ENCODE measurements at places on chromosomes 2 and 18.

- ATAC-seq = no peak
Observed at GRCh38 chr18:76490670-76491472, 4.2 kb downstream of the ZNF516 start.

DNA sequence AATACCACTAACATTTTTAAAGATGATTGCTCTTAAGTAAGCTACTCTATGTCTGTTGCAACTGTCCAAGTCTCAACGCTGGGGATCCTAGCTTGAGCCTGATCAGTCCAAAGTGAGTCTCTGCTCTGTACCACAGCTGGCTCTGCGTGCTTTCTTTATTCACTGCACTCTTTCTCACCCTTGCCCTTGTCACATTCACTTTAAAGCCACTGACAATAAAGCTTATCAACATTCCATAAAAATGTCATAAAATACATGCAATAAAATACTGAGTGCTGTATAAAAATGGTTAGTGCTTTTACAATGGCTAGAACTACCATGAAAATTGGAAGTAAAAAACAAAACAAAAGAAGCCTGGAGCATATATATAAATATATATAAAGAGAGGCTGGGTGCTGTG is 45.5 kb upstream of the LRRTM4 start:
- ATAC-seq = no peak

- peak; percentile 71 for ATAC-seq
Observed at GRCh38 chr2:63827749-63828148, 13.9 kb upstream of the UGP2 start.

DNA sequence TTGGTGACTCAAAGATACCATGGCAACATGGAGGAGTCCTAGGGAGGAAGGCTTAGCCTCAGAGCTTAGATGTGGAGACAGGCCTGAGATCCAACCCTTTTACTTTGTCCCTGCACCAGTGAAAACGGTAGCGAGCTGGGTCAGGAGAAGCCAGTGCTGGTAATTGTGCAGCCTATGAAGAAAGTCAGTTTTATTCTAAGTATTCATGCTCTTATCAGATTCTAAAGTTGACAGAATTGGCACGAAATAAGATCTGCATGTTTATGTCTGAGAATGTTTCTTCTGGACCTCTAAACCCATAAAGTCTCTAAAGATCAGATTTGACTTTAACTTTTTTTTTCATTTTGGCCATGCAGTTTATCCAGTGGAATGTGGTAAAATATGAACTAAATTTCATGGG is 93.8 kb downstream of the SCG2 start:
- no peak for ATAC-seq

GRCh38 chr2:2271469-2271941 is 59.6 kb downstream of the MYT1L start:
- ATAC-seq = peak; percentile 57

DNA sequence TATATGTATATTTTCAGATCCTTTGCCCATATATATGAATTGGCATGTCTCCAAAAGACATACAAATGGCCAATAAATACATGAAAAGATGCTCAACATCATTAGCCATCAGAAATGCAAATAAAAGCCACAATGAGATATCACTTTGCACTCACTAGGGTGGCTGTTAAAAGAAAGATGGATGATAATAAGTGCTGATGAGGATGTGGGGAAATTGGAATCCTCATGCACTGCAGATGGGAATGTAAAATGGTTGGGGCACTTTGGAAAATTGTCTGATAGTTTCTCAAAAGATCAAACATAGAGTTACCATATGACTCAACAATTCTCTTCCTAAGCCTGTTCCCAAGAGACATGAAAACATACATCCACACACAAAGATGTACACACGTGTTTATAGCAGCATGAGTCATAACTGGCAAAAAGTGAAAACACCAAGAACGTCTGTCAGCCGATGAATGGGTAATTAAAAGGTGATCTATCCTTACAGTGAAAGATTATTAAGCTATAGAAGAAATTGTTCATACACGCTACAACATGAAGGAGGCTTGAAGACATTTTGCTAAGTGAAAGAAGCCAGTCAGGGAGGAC is 19.7 kb downstream of the NGEF start:
- ATAC-seq = no peak

- no peak for ATAC-seq
Observed at GRCh38 chr18:69759046-69759445, 188.6 kb downstream of the CD226 start.

DNA sequence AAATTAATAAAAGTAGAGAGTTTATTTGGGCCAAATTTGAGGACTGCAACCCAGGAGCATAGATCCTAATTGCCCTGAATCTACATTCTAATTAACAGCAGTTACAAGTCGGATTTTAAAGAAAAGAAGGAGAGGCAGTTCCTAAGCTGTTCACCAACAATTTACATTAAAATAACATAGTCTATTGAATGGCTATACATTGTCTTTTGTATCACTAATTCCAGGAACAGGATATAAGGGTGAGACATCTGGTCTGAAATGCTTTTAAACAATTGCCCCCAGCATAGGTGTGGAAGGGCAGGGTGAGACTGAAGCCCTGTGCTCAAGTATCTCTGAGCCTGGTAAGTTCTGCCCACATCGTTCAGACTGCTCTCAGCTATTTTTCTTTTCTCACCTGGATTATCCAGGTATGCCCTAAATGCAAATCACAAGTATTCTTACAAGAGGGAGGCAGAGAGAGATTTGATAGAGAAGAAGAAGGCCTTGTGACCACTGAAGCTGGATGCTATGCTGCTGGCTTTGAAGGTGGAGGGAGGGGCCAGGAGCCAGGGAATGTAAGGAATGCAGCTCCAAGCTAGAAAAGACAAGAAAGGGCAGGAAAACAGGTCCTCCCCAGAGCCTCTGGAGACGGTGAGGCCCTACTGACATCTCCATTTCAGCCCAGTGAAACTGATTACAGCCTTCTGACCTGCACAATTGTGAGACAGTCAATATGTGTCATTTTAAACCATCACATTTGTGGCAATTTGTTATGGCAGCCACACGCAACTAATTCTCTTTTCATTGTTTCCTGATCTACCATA is 189.4 kb upstream of the ARL4C start:
- ATAC-seq = no peak

DNA sequence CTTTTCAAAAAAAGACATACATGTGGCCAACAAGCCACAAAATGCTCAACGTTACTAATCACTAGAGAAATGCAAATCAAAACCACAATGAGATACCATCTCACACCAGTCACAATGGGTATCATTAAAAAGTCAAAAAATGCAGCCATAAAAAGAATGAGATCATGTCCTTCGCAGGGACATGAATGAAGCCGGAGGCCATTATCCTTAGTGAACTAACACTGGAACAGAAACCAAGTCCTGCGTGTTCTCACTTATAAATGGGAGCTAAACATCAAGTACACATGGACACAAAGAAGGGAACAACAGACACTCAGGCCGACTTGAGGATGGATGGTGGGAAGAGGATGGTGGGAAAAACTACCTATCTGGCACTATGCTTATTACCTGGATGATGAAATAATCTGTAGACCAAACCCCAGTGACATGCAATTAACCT is 17.8 kb upstream of the ATL2 start:
- ATAC-seq = no peak

GRCh38 chr2:201191132-201191875 is 8.4 kb downstream of the CASP10 start:
- peak; percentile 82 for ATAC-seq

DNA sequence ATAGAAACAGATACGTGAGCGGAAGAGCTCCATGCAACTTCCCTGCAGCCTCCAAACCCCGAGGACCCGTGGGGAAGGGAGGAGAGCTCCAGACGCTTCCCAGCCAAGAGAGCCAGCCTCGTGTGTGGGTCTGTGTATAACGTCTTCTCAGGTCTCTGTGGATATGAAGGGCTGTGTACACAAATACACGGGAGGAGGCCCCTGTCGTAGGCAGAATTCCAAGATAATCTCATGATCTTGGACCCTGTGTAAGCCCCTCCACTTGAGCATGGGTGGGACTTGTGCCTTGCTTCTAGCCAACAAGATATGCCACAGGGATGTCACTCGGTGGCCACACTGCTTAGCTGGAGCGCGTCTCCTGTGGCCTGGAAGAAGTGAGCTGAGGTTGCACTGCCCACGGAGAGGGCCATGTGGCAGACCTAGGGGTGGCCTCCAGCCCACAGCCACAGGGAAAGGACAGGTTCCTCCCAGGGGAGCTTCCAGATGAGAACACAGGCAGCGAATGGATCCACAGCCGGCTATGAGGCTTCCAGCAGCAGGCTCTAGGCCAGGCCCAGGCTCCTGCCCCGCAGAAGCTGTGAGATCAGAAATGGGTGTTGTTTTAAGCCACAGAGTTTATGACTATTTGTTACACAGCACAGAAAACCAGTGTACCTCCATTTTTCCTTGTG is 15.6 kb upstream of the KLF11 start:
- peak; percentile 11 for ATAC-seq

DNA sequence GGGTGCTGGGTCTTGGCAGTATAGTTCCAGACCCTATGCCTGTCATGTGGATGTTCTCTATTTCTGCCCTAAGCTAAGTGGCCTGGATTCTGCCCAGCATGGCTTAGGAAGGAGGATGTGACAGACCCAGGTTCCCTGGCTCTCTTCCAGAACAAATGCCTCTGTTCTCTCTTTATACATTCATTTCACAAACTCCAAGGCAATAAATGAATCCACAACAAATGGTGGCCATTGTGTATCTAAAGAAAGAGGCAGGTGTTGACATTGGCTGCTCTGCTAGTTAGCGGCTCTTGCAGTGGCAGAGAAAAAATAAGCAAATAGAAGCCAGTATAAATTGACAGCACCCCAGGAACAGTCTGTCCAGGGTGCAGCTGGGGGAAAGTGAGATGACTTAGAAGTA is 298.6 kb downstream of the SUCLG1 start:
- no peak for ATAC-seq
